GM23248 (cell line): ENCODE measurements at places on chromosomes 12 and 14. TPM values are rescaled to one million over a fixed set of nuclear protein-coding genes. Genes with fewer than 3 reads are reported as not detected.

The ARHGAP9 gene
- total RNA-seq = 0.11 TPM in 1 of 2 replicates, not detected in the other

The PRH1 gene
- 4.8 and 7.3 TPM in 2 replicates for total RNA-seq

The SMIM41 gene
- not detected in 2 replicates for total RNA-seq

The SYCP3 gene
- total RNA-seq = not detected in 2 replicates

The NPAS3 gene
- total RNA-seq = 0.65 TPM in 1 of 2 replicates, not detected in the other

The CAPS2 gene
- total RNA-seq = 3.4 and 4.4 TPM in 2 replicates

The NDUFA9 gene
- 57.8 and 61.2 TPM in 2 replicates for total RNA-seq

The NUP37 gene
- total RNA-seq = 39.4 and 53.9 TPM in 2 replicates

The ANKS1B gene
- total RNA-seq = not detected in 2 replicates

The FOXN4 gene
- total RNA-seq = not detected in 2 replicates
